ENCODE measurements at places on chromosomes 4 and X. TPM values are rescaled to one million over a fixed set of nuclear protein-coding genes. Genes with fewer than 3 reads are reported as not detected.

The FGFBP2 gene
- 1.2 TPM for total RNA-seq

The RNF128 gene
- total RNA-seq: 0.26 TPM

The PLAC1 gene
- total RNA-seq: not detected

The SLC30A9 gene
- 78.3 TPM for total RNA-seq

The EPHA5 gene
- total RNA-seq: 0.30 TPM

The UCP1 gene
- total RNA-seq: not detected

DNA sequence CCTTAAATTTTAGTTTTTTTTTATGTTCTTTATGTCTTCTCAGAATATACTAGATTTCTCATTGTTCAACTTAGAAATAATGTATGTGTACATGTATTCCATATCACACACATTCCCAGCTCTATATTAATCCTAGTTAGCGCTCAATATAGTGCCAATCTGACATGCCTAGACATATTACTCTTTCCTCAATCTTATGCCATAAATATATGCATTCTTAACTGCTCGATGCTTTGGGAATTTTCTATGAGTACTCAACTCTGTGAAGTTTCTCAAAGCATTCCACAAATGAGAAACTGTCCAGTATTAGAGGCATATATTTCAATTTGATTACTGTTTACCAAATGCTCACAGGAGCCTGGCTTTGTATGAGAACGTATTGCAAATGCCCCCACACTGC, 231.2 kb upstream of the VEGFC start:
- no peak for DNase-seq

- no peak for DNase-seq
Observed at GRCh38 chrX:17082831-17083230, 136.4 kb downstream of the REPS2 start.

DNA sequence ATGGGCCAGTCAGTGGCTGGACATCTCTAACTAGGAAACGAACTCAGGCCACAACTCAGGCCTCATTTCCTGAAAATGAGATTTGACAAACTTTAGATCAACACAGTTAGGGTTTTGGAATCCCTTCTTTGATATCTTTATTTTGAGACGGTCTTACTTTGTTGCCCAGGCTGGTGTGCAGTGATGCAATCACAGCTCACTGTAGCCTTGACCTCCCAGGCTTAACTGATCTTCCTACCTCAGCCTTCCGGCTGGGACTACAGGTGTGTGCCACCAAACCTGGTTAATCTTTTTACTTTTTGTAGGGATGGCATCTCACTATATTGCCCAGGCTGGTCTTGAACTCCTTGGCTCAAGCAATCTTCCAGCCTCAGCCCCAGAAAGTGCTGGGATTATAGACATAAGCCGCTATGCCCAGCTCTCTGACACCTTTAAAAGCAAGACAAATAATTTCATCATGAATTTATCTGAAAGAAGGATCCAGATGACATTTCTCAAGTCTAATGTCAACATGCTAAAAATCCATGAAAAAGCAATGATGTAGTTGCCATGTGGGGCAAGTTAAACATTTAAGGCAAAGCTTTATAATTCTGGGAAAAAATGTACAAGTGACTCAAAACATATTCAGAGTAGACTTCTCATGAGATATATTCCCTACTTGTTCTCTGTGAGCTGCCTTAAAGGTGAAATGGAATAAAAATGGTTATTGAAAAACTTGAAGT, 89.1 kb upstream of the CBR4 start:
- DNase-seq: no peak

DNA sequence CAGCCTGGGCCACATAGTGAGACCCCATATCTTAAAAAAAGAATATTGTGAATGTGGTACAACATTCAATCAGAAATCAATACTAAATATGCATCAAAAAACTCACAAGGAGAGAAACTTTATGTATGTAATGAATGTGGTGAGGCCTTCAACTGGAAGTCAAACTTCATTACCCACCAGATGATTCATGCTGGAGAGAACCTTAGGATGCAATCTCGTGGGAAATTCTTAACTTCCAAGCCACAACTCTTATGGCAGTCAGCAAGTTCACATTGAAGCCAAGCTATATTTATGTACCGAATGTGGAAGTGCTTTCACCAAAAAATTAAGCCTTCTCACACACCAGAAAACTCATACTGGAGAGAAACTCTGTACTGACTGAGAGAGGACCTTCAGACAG, 84.5 kb upstream of the UXT start:
- no peak for DNase-seq

DNA sequence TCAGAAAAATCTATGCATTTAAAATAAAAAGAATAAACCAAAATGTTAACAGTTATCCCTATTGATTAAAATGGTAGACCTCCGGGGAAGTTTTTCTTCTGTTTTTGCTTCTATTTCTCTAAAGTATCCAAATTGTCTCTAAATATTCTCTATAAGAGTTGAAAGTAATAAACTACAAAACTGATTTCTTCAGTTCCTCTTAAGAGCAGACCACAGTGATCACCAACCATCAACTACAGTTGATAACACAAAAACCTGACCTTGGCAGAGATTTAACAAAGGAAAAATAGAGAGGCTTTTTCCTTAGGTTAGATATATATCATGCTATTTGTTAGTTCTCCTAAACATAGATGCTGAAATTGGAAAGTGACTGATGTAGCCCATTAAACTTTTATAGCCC, 27.3 kb downstream of the DDX60 start:
- DNase-seq: no peak

- no peak for DNase-seq
Observed at GRCh38 chr4:183360161-183360919, 38.1 kb upstream of the CLDN24 start.

DNA sequence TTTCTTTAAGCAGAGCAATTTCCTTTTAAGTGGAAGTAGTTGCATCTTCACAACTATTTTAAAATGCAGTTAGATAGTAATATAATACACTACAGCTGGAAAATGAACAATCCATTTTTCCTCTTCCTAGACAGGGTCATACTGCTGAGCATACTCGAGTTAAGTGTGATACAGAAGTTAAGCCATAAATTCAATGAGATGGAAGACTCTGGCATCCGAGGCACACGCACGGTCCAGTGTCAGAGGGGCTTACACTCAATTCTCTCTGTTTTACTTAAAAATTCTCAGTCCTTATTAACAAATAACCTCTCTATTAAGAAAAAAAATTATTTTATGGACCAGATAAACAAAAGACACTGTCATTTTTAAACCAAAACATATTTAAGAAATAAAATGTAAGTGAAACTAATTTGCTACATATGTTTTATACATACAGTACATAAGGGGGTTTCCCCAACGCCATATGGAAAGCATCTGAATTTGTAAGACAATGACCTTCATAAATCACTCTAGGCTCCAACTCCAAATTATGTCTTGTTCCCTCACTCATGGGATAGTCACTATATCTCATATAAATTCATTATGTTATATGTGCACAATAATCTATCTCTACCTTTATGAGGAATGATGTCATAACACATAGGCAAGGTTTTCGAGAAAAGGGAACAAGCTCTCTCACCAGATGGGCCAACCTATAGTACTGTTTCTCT, 315.3 kb downstream of the PAPSS1 start:
- DNase-seq: no peak

- no peak for DNase-seq
Observed at GRCh38 chrX:103999234-103999633, 14.3 kb downstream of the H2BW1 start.

GRCh38 chr4:142728233-142728632, 117.9 kb downstream of the INPP4B start:
- DNase-seq: no peak
